ENCODE measurements at places on chromosomes 5 and 9. TPM values are rescaled to one million over a fixed set of nuclear protein-coding genes. Genes with fewer than 3 reads are reported as not detected.

The TXNDC8 gene
- polyA plus RNA-seq, result not detected

- no peaks in the 10 kb centered on the region for H3K27me3 ChIP-seq
- peak; percentile 61 for DNase-seq
- no peak overlapping the region for H3K27ac ChIP-seq
- H3K36me3 ChIP-seq, result no peaks in the 10 kb centered on the region
Observed at GRCh38 chr5:179122411-179123108, 62.4 kb downstream of the ZNF354C start.

The IFNA1 gene
- not detected for polyA plus RNA-seq

DNA sequence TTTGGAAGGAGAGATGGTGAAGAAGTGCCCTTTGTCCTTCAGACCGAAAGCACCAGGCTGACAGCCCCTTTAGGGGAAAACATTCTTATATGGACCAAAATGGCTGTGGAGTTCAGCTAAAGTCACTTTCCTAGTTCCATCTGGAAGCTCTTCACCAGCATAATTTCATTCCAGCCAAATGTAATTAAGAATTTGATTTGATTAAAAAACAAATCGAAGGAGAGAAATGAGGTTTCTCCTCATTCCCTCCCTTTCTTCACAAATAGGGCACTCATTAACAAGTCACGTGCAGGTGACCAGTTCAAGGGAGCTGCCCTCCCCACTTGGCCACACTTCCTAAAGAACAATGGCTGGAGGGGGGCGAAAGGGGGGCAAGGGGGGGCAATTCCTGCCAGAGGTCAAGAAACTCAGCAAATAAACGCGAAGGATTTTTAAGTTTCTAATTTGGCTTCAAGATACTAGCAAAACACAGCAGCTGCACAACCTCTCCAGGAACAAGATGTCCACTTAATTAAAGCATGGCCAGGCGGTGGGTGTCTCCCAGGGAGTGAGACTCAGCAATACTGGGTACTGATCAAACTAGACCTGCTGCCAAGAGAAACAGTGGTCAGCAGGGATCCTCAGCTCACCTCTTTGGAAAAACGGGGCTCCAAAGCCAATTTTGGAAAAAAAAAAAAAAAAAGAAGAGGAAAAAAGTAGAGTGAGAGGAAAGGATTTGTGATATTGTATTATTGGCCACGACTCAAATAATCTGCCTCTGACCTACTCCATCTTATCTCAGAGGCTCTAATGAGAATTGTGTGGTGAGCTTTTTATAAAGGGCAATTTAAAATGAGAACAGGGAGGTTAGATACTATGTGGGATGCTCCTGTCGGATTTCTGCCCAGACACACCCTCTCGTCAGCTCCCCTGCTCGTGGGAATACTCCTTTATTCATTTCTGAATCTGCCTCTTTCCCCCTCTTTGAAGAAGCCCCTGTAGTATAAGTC, 254.3 kb downstream of the ZSWIM6 start:
- DNase-seq, result no peak
- no peaks in the 10 kb centered on the region for H3K27me3 ChIP-seq
- H3K4me1 ChIP-seq, result no peaks in the 10 kb centered on the region
- H3K4me3 ChIP-seq, result no peak overlapping the region
- H3K27ac ChIP-seq, result no peak overlapping the region

The SLC34A1 gene
- not detected for polyA plus RNA-seq
